ENCODE measurements at places on chromosomes 1 and 21.

DNA sequence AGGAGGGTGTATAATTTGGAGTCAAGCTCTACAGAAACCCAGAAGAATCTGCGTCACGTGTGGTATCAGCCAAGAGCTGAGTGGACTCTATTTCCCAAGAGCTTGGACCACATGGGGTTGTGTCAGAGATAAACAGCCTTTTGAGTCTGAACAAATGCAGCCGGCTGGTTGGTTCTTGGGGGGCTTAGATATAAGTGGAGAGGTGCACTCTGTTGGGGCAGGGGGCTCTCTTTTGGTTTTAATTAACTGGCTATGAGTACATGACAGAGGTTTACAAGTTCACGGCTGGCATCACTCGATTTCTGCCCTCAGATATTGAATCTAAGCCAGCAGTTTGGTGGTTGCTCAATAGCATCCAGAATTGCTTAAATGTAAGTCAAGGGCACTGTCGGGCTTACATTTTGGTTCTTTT, 501 bp upstream of the MRAP start:
- DNase-seq, result no peak

DNA sequence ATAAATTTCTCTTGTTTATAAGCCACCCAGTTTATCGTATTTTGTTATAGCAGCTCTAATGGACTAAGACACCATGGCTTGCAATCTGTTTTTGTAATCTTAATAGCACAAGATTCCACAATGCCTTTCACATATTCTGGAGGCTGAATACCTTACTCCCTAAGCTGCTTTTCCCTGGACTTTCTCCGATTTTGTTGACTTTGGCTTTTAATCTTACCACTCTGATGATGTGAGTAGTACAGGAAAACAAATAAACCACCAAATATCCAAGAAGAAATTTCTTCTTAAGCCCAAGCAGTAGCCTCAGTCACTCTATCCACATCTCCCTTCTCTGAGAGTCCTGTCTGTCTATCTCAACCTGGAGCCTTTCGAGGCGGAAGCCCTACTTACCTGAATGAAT, 838.6 kb downstream of the LTN1 start:
- DNase-seq, result no peak

DNA sequence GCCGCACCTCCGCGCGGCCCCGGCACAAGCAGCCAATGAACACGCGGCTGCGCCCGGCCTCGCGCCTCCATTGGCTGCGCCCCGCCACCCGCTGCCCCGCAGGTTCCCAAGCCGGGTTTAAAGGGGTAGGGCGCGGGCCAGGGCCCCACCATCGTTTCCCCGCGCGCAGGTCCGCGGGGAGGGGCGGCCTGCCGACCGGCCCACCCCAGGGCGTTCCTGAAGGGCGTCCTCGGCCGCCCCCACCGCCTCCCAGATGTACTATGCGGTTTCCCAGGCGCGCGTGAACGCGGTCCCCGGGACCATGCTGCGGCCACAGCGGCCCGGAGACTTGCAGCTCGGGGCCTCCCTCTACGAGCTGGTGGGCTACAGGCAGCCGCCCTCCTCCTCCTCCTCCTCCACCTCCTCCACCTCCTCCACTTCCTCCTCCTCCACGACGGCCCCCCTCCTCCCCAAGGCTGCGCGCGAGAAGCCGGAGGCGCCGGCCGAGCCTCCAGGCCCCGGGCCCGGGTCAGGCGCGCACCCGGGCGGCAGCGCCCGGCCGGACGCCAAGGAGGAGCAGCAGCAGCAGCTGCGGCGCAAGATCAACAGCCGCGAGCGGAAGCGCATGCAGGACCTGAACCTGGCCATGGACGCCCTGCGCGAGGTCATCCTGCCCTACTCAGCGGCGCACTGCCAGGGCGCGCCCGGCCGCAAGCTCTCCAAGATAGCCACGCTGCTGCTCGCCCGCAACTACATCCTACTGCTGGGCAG, at the start of gene OLIG1:
Gene OLIG1 (plus strand): TSS at position 148 of the 750 bp plus-strand sequence. CDS start 106 bp downstream, at position 254.
- DNase-seq, result no peak

DNA sequence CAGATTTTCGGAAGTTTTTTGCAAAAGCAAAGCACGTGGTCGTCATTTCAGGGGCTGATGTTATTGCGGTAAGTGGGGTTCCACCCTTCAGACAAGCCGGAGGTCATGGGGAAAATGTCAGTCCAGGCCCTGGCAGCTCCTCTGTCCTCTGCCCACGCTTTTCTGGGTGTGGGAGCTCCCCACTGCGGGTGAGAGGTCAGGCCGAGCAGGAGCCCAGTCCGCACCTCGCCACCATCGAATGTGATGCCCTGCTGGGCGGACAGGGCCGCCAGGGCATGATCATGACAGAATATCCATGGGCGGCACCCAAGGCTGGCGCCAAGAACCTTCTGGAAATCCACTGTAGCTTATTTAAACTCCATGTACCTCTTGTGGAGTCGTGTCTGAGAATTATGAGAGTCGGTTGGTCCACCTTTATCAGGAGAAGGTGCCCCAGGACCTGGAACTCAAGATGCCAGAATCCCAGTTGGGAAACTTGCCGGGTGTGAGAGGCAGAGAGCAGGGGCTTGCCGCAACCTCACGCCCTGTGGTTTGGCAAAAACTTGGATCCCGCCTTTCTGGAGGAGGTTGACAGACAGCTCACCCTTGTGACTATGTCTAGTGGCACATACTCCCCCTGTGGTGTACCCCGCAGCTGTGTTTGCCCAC, 6.9 kb downstream of the DIRAS3 start:
- DNase-seq, result no peak

DNA sequence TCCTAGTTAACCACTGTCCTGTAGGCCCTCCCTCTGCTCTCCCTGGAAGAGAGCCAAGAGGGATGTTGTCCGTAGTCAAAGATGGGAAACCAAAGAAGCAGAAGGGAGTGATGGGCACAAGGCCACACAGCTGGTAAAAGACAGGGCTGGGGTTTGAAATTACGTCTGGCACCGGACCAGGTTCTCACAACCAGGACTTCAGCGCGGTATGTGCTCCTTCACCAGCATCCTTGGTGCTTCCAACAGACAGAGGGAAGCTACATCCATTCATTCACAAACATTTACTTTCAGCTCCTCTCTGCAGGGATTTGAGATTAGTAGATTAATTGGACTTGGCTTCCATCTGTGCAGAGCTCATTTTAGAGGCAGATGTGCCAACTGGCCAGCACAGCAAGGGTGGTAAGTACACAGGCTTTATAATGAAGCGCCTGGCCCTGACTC, 191.2 kb downstream of the TRABD2B start:
- DNase-seq, result no peak

DNA sequence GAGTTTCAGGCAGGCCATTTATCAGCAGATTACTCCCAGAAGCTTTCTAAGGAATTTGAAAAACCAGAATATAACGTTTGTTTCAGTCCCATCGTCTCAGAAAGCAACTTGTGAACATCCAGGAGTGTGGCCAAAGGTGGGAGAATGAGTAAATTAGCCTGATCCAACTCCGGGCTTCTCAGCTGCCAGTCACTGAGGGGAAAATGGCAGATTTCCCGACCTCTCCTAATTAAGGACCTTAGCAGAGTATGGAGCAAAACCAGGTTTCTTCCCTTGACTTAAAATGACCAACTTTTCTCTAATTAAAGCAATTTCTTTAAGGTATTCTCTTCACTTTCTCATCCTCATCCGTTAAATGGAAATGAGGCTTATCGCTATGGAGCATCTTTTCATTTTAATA, 1.0 kb downstream of the CORT start:
- DNase-seq, result no peak

DNA sequence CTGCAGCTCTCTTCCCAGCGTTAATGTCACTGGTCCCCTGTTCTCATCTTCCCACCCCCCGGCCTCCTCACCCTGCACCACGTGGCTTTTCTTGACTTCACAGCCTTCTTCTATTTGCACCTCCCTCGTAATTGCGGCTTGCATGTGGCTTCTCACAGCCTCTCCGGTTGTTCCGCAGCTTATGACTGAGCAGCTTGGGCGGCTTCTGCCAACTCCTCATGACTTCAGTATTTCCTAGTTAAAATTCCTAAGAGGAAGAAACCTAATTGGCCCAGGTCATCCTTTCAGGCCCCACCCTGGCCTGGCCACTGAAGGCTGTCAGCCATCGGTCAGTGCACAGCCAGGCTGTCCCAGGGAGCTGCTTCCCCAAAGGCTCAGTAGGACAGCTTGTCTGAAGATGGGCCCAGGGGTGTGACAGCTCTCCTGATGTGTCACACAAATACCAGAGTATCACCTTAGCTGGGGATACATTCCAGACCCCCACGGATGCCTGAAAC, 8.6 kb upstream of the RERE start:
- no peak for DNase-seq

DNA sequence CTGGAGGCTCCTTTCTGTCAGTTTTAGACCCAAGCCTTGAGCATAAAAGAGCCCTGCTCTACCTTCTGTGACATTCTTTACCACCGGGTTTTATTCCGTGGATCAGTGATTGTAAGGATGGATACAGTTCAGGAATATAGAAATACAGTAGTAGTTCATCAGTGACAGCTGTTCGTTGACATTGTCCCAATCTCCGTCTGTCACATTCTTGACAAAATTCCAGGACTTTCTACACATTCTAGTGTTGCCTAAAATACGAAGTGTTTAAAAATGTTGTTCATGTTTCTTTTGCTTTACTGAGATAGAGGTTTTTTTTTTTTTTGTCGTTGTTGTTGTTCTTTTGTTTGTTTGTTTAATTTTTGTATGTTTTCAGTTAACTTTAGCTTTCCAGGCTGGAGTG, 29.9 kb downstream of the MAP10 start:
- DNase-seq, result no peak

DNA sequence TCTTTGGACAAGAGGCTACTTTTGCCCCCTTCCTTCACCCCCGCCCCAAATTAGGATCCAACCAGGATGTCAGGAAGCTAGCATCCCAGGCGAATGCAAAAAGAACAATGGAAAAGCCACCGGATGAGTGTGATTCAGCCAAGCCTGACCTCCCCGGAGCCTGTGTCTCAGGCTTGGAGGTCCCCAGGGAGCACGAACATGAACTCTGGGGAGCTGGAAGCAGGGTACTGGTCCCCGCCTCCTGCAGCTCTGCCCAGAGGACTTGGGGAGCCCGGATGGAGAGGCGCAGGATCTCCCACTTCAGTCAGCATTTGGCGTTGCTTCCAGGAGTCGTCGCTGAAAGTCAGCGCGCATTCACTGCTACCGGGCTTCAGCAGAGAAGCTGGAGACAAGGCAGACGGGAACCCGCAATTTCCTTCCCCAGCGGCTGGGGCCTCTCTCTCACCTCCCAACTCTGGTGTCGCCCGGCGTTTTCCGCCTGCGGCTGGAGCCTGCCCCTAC, 1.8 kb upstream of the TBX15 start:
- no peak for DNase-seq

- no peak for DNase-seq
These were observed 269.5 kb upstream of the NCAM2 start for GRCh38 chr21:20728691-20729090.

- DNase-seq, result no peak
These were observed 293.7 kb downstream of the RGS7 start for GRCh38 chr1:241063276-241063675.

- DNase-seq, result no peak
These were observed 64.8 kb downstream of the RAP1GAP start for GRCh38 chr1:21604208-21604957.

DNA sequence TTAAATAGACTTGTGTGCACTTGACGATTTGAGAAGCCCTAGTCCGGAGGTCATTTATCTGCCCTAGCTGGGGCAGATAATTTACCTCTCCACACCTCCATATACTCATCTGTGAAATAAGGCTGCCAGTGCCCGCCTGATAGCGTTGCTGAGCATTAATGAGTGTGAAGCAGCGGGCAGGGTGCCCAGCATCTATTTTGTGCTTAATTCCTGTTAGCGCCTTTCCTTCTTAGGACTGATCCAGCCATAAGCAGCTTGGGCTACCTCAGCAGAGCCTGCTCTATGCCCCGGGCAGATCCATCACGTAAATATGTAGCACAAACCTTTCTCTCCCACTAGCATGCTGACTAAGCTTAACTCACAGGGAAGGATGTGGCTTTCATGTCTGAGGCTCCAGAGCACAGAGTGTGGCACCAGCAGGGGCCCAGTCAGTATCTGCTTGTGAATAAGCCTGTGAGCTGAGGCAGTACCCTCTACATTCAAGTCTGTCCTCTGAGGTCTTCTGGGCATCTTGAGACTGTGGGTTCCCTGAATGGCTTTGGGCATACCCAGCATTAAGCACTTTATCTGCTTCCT, 21.5 kb upstream of the RNF187 start:
- no peak for DNase-seq
